ENCODE measurements at places on chromosomes 2 and 18.

DNA sequence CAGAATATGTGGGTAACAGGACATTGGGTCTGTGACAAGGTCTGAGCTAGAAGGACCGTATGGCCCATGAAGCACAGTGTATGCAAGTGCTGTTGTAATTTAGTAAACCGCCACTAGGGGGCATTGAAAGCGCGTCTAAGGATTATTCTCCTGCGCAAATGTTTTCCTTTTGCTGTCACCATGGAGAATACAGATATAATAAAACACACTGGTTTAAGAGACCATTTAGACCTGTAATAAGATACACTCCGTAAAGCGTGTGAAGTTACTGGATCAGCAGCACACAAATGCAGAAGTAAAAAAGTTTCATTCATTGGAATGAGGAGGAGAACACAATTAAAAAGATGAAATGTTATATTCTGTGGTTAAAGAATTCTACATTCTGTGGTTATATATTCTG is 272.4 kb downstream of the AGAP1 start:
- peak; percentile 59 for DNase-seq

DNA sequence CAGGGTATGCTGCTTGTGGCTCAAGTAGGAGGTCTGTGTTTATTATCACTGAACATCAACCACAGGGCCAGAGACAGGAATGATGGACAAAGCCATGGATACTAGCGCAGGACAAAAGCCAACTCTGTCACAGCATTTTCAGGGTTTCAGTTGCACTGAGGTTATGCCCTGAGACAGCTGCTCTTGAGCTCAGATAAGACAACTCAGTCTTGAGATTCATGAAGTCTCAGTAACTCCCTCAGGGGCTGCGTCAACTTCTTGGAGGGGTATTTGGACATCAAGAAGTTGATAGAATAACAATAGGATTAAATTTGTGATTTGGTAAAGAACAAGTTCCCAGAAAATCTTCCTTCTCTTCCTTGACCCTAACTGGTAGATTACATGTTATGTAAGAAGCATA is 287.0 kb upstream of the SLC14A2 start:
- no peak for DNase-seq

DNA sequence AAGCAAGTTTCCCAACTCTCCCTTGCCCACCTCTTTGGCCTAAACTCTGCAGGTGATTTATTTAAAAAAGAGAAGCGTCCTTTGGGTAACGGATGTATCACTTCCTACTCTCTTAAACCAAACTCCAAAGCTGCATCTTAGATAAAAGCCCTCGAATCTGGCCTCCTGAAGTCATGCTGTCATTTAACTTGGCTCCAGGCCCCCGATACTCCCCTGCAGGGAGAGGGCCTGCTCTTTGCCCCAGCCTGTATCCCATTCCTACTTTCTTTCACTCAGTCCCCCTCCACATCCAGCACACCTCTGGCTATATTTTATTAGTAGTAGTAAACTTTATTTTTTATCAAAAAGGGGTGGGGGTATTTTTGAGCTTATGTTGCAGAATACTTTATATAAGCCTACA is 19.0 kb downstream of the TEKT4 start:
- no peak for DNase-seq

DNA sequence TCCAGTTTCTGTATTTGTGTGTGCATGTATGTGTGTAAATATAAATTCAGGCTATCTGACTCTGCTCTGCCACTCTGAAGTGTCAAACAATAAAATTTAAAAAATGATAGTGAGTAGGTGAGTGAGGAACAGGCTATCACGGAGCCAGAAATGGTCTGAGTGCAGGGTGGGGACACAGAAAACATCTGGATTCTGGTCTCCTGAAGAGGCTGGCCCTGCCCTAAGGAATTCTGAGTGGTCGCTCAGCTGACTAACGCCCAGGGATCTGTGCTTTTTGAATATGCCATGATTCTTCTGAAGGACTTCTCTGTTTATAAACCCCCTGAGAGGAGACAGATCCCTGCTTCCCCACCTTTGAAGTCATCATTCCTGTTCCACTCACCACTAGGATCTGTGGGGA is 353.9 kb upstream of the GYPC start:
- no peak for DNase-seq

- DNase-seq: peak; percentile 20
Observed at GRCh38 chr18:41936471-41937134, 18.4 kb upstream of the PIK3C3 start.

DNA sequence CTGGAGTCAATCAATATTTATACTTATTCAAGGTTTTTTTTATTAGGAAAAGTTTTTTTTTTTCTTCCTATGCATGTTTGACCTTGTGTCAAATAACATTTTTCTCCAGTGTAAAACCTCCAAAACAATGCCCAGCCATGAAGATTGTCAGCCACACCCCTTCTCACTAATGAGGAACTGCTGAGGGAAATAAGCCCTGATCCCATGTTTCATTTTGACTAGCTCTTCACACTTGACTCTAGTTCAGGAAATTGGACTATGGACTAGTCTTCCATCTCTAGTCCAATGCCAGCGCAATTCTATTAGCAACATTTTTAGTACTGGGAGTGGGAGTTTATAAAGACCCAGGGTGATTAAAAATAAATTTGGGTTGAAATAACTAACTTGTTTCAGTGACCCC is 275.6 kb upstream of the CXCR4 start:
- DNase-seq: no peak

DNA sequence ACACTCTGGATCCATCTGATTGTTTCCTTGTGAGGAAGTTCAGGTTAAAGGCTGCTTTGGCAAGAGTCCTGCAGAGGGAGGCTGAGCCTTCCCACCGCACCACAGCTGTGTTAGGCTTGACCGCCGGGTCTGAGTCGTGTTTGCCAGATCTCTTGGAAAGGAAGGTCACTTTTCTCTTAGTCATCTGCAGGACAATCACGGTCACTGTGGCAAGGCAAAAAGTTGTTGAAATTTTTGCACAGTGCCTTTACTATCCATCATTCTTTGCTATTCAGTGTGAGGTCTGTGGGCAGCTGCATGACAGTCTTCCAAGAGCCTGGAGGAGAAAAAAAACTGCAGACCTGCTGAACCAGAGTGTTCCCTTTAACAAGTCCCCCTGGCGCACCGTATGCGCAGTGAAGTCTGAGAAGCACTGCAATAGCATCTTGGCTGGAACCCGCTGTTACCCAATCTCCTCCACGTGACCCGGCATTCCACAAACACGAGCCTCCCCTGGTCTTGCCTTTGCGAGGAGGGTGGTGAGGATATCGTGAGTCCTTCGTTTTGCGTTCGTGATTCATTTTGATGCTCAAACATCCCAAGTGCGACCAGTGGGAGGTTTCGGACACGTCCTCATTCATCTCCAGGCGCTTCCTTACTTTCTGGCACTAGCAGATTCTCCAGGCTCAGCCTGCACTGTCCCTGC is 23.0 kb downstream of the BIN1 start:
- DNase-seq: peak; percentile 82

DNA sequence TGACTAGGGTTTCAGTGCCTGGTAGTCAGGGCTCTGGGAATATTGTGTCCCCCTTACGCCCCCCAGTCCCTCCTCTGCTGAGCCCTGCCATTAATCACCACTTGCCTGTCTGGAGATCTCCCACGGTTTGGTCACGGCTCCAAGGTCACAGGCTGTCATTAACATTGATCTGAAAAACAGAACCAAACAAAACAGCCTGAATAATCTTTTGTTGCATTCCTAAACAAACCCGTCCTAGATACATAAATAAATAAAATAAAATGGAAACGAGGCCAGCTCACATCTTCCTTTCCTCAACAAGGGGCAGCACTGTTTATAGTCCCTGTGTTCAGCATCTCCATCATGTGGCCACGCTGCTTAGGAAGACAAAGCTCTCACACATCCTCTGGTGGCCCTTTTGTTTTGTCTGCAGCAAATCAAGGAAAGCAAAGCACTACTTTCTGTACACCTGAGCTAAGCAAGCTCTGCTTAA is 282.8 kb downstream of the AGPS start:
- no peak for DNase-seq

DNA sequence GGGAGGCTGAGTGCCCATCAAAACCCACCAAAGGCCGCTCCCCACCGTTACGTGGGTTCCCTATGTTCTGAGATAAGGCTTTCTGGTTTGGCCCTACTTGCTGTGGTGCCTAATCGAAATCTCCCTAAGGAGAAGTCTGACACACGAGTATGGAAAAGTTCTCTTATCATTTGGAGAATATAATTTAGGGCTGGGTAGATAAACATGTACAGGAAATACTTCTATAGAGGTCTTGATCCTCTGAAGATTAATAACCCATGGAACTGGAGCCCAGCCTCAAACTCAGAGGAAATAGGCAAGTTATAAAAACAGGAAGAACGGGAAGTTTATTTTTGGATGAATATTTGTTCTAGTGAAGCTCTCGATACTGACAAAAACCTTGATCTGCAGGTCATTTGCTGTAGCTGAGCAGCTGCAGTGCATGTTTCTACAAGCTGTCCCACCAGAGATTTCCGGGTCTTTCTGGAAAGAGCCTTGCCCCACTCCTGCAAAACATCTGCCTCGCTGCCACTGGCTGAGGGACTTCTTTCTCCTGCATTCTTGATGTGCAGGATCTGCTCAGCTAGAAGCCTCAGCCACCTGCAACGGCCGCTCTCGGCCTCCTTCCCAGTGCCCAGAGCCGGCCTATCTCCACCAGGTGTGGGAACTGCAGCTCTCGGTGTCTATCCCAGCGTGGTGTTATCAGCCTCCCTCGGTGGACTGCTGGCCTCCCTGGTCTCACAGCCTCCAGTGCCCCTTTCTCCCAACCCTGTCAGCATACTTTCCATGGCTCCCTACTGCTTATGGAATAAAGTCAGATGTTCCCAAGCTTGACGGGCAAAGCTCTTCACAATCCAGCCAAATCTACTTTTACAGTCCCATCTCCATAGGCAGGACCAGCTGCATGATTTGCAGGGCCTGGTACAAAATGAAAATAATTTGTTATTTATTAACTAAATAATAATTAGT is 48.6 kb downstream of the SPRED2 start:
- DNase-seq: peak; percentile 40

DNA sequence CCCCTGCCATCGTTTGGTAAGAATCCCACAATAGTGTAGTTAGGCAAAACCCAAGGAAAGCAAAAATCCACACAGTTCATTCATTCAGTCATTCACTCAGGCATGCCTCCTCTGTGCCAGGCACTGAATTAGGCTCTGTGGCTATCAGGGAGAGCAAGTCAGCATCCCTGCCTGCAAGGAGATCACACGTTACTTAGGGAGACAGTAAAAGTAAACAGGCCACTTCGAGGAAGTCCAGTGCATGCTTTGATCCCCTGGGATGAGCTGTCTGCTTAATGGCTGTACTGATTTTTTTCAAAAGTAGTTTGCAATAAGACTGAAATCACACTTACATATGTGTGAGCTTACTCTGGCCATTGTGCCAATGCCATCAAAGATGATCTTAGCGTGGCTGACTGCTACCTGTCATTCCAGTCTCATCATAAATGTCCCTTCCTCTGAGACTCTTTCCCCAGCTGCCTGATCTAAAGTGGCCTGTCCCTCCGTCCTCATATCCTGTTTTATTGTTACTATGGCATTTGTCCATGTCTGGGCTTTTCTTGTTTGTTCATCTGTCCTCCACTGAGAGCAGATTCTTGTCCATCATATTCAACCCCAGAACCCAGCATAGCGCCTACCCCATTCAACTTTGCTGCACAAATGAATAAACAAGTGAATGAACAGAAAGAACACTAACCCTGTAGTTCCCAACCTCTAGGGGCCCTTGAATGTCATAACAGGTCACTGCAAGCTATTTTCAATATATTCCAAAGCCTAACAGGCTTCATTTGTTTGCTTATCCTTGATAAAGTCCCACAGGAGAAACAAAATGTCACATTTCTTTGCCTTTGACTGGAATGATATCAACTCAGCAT is 84.1 kb downstream of the GALNT14 start:
- DNase-seq: no peak

DNA sequence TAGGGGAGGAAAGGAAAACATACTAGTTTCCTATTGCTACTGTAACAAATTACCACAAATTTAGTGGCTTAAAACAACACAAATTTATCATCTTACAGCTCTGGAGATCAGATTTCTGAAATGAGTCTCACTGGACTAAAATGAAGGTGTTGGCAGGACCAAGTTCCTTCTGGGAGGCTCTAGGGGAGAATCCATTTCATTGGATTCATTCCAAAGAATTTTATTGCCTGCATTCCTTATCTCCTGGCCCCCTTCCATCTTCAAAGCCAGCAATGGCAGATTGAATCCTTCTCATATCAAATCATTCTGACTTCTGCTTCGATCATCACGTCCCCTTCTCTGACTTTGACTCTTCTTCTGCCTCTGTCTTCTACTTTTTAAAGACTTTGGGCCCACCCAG is 250.9 kb downstream of the IRS1 start:
- DNase-seq: no peak

- DNase-seq: no peak
Observed at GRCh38 chr2:213787869-213788268, 503.6 kb downstream of the SPAG16 start.

DNA sequence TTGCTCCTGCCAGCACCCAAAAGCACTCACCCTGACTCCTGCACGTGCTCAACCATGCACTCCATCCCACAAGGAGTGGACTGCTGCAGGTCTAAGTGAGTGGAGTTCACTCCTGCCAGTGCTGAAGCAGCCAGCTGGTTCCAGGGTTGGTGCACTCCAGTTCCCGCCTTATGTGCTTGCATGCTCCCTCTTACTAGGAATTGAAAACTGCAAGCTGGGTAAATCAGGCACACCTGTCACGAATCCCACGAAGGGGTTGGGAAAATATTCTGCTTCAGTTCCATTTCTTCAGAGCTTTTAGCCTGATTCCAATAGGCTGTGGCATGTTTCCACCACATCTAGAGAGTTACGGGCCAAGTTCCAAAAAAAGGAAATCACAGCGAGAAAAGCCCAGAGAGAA is 1365.5 kb upstream of the CHAC2 start:
- no peak for DNase-seq

Measured in HCEC 1CT (cell line).